ENCODE measurements at places on chromosomes 16 and 17. TPM values are rescaled to one million over a fixed set of nuclear protein-coding genes. Genes with fewer than 3 reads are reported as not detected.
A peak's percentile ranks its signal among the peaks of the same experiment; 100 is the strongest.

TEKT5 gene
- total RNA-seq = 0.07 TPM

BICDL2 gene
- 0.12 TPM for total RNA-seq

CLCN7 gene
- total RNA-seq = 11.5 TPM

- no peak for DNase-seq
These were observed 212.6 kb upstream of the TBX2 start for GRCh38 chr17:61187038-61187437.

GRCh38 chr17:2366747-2367494 lies 29.6 kb downstream of the SGSM2 start:
- peak; percentile 66 for DNase-seq
